ENCODE measurements at places on chromosomes 2 and 18.

DNA sequence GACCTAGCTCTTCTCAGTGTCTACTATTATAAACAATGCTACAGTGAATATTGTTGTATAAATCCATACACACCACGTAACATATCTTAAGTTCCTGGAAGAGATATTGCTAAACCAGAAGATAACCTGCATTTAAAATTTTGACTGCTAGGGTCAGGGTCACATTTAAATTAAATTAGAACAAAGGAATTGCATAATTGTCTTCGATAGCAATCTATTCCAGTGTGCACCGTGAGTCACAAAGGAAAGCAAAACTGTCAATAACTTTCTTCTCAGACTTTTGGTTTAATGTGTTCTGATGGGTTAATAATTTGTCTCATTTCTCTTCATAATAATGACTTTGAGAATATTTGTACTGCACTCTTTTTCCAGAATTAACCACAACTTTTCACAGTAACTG is 4.2 kb downstream of the GEN1 start:
- no peak for DNase-seq

GRCh38 chr2:96345438-96345837 is 9.9 kb downstream of the NCAPH start:
- DNase-seq: no peak

- DNase-seq: no peak
Measured at GRCh38 chr2:216548901-216549331, 50.3 kb downstream of the RPL37A start.

DNA sequence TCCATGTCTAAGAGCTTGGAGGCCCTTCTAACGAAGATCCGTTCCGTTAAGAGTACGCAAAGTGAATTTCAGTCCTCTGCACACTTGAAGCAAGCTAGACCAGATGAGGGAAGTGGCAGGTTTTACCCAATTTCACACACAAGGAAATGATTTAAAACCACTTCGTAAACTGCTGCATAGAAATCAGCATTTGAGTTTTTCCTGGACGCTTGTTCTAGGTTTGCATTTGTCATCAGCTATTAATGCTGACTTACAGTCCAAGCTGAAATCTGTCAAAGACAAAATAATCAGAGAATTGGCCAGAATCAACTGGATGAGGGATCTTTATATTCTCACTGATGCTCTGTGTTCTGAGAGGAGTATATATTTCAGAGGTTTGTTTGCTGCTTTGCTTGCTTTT is 117.6 kb upstream of the RASGRP3 start:
- no peak for DNase-seq

DNA sequence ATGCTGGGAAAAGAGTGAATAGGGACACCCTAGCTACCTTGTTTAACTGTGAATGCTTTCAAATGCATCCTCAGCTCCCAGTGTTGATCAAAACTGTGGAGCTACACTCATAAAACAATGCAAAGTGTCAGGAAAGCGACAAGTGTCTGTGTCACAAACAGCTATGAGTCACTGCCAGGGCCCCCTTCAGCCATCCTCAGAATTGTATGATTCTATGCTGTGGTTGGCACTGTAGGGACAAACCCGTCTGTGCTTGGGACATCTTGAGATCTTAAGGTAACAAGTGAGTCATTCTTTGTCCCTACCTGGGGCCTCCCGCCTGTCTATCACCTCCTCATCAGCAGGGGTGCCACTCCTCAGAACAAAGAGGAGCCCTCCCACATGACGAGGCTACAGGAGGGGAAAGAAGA is 42.4 kb downstream of the KLF7 start:
- no peak for DNase-seq

DNA sequence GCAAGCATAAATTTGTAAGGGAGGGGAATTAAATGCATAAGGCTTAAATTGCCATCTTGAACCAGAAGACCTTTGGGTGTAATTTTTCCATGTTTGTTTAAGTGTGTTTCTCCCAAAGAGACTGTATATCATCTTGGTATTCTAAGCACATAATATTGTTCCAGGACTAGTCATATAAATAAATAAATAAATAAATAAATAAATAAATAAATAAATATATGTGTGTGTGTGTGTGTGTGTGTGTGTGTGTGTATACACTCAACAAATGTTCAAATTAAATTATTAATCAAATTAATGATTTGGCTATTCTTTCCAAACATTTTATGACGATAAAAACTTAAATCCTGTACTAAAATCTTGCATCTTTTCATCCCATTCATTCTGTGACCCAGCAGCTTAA is 867.8 kb upstream of the KLHL29 start:
- no peak for DNase-seq

GRCh38 chr18:69401226-69401971 is 711 bp downstream of the DOK6 start:
- no peak for DNase-seq

GRCh38 chr2:194205568-194206227 is 1451.3 kb upstream of the SLC39A10 start:
- no peak for DNase-seq

- no peak for DNase-seq
Measured at GRCh38 chr2:57443973-57444521, 602.6 kb upstream of the VRK2 start.

- DNase-seq: no peak
Measured at GRCh38 chr18:13449651-13450050, 231.1 kb downstream of the LDLRAD4 start.

DNA sequence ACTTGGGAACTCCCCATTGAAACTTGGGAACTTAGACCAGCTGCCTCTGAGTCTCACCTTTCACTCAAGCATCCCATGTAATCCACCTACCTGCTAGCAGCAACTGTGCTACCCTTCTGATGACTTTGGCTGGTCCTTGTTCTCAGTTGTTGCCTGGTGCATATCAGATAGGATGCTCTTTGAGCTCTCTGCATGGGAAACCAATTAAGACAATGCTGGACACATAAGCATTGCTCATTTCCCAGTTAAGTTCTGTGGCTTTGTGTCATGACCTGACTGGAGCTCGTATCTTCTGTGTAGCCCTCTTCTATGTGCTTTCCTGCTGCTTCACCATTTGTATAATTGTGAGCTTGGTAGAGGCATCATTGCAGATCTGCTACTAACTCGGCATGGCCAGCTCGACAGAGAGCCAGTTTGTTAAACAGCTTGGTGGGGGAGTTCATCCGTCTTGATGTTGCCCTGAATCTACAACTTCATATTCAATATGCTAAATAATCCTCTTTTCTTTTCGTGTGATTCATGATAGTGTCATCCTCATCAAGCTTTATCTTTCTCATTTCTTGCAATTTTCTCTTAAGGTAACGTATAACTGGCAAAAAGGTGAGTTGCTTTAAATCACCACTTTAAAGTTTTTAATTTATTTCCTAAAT is 447.5 kb upstream of the SLC14A2 start:
- no peak for DNase-seq

DNA sequence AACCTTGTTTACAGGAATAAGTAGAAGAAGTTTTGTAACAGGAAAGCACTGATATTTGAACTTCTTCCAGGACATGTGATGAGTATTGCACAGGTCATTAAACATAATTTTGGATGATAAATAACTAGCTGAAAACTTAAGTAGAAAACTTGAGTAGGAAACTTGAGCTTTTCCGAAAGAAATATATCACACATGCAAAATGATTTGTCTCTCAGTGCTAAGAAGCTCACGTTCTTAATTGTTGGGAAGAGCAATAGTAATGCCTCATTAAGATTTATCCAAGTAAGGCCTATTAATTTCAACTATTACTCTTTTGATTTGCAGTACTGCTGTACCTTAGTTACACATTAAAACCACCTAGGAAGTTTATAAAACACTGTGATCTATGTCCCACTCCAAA is 1921.9 kb upstream of the LRRTM1 start:
- no peak for DNase-seq

- no peak for DNase-seq
Measured at GRCh38 chr2:159925975-159926374, 128.0 kb upstream of the CD302 start.

GRCh38 chr2:186713691-186714090 is 19.8 kb downstream of the FAM171B start:
- no peak for DNase-seq

Measured in GM12865 (cell line).